ENCODE measurements at places on chromosomes 7 and 10. TPM values are rescaled to one million over a fixed set of nuclear protein-coding genes. Genes with fewer than 3 reads are reported as not detected.

The EGFR gene
- 45.7 TPM for total RNA-seq

The LIPM gene
- total RNA-seq = 17.1 TPM

The AMPH gene
- 3.5 TPM for total RNA-seq

The NRCAM gene
- total RNA-seq = 7.9 TPM

The FGL2 gene
- total RNA-seq = 29.5 TPM

The PALD1 gene
- total RNA-seq = 8.6 TPM

The MKX gene
- total RNA-seq = 4.0 TPM

The RELN gene
- total RNA-seq = 15.6 TPM

The HABP2 gene
- not detected for total RNA-seq

The GIMAP6 gene
- 8.0 TPM for total RNA-seq

The LRRD1 gene
- 0.30 TPM for total RNA-seq

The CBX3 gene
- total RNA-seq = 106 TPM

All from skin of body (tissue), 3 donors.